Activated CD4-positive, alpha-beta T cell treated with anti-CD3 and anti-CD28 coated beads, Interleukin-2, amount 50 U/mL, for 1 hour (primary cell): ENCODE measurements at places on chromosomes 11 and 22.
A peak's percentile ranks its signal among the peaks of the same experiment; 100 is the strongest.

GRCh38 chr22:35467681-35468434 lies 67.9 kb downstream of the MCM5 start:
- no peak for DNase-seq

GRCh38 chr11:67646535-67647336 lies 3.8 kb downstream of the ACY3 start:
- DNase-seq = peak; percentile 11

GRCh38 chr11:97229936-97230335 lies 840.1 kb downstream of the JRKL start:
- DNase-seq = no peak

- no peak for DNase-seq
These were observed 542.1 kb downstream of the MN1 start for GRCh38 chr22:27259433-27259832.

GRCh38 chr11:6129011-6129410 lies 21.5 kb downstream of the OR56B4 start:
- DNase-seq = no peak

DNA sequence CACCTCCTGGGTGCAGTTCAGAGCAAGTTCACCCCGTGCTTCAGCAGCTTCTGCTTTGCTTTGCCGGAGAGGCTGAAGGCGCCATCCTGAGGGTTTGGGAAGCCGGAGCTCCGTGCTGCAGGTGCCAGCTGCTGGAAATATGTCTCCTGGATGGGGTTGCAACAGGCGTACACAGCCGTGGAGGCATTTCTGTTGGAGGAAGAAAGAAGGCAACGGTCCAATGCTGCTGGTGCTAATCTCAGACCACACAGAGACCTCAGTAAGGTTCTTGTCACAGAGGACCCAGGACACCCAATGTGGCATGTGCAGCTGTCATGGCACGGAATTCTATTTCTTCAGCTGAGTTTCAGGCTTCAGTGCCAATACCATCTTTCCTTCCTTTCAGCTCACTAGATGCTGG lies 24.2 kb downstream of the ASPHD2 start:
- no peak for DNase-seq

- DNase-seq = no peak
These were observed 53.0 kb upstream of the PRR5 start for GRCh38 chr22:44648821-44649565.

GRCh38 chr11:75814363-75814676 lies 690 bp upstream of the UVRAG start:
- DNase-seq = no peak

DNA sequence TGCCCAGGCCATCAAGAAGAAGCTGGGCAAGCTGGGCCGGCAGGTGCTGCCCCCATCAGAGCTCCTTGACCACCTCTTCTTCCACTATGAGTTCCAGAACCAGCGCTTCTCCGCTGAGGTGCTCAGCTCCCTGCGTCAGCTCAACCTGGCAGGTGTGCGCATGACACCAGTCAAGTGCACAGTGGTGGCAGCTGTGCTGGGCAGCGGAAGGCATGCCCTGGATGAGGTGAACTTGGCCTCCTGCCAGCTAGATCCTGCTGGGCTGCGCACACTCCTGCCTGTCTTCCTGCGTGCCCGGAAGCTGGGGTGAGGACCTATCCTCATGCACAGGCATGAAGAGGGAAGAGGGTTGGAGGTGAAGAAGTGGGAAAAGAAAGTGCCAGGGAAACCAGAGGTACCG lies 5.3 kb upstream of the NHERF4 start:
- DNase-seq = no peak

GRCh38 chr11:33443684-33444083 lies 186.5 kb downstream of the HIPK3 start:
- no peak for DNase-seq

DNA sequence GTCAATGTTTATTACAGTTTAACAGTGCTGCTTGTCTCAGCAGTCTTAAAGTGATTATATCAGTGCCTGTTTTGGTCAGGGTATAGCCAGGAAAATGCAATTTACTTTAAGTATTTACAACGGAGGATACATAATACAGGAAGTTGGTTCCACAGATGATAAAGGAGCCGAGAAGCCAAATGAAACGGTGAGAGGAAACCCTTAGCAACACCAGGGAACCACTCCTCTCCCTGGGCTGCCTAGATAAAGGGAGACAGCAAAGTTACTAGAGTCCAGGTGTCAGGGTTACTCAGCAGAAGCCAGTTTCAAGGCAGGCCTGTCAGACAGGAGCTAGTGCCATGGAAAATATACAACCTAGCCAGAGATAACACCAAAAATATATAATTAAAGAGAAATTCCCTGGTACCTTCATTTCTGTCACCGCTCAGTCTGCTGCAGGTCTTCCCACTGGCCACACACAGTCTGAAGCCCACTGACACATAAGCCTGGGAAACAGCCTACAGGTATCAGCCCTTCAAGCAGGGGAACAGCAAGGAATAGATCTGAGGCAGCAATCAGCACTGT lies 55.5 kb downstream of the FAM76B start:
- DNase-seq = no peak

DNA sequence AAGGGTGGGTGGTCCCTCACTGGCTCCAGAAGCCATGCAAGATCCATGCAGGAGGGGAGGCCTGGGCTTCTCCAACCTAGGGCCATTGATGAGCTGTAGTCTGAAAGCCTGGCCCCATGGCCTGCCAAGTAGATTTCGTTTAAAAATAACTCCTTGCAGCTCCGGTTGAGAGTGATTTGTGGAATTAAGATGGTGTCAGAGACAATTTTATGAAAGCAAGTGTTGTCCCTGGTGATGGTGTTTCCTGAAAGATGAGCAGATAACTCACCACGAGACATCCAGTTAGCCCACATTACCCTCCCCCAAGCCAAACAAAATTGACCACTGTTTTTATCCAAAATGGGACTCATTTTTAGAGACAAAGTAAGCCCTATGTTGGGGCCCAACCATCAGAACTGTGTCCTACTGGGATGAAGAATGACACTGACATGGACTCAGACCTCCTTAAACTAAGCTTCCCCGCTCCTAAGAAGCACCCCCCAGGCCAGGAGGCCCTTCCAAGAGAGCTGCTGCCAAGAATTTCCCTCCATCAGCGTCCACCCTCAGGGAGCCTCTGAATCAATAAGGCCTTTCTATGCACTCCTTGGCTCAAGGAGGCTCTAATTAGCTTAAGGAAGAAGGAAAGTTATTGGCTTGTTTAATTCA lies 174.2 kb upstream of the NCAM1 start:
- no peak for DNase-seq

GRCh38 chr11:69512136-69512535 lies 30.7 kb downstream of the LINC01488 start:
- no peak for DNase-seq

GRCh38 chr11:73598719-73599379 lies 937 bp upstream of the FAM168A start:
- DNase-seq = no peak

GRCh38 chr22:29768052-29768693 lies 1.0 kb downstream of the UQCR10 start:
- no peak for DNase-seq

GRCh38 chr11:57903441-57904123 lies 120.1 kb upstream of the OR9Q1 start:
- DNase-seq = no peak

DNA sequence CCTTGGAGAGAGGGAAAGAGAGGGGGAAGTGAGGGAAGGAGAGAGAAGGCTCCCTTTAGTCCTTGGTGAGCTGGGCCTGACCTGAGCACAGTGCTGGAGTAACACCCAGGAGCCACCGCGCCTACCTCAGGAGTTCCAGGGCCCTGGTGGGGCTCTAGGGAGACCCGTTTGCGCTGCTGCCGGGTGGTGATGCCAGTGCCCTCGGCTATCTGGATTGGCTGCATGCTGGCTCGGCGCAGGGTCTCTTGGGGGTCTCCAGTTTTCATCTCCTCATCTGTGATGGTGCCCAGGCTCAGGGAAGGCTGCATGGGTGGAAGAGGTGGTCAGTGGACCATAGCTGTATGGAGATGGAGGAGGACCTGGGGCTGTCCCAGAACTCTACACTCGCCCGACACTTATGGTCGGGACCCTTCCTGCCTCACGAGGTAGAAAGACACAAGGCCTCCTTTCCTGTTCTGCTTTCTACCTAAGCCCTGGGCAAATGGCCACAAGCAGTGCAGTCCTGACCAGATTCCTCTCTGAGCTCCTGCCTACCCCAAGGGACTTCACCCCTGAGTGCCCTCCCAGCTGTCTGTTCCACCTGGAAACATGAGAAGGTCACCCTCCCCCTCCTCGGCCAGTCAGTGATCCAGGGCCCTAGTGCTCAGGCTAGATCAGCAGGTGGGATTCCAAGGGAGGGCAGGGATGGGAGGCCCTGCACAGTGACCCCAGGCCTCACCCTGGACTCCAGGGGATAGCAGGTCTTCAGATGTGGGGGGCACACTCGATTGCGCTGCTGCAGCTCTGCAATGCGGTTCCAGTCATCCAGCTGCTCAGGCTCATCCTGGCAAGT lies 6.0 kb downstream of the IL18BP start:
- no peak for DNase-seq

GRCh38 chr11:83831929-83832328 lies 545.8 kb upstream of the CCDC90B start:
- no peak for DNase-seq

DNA sequence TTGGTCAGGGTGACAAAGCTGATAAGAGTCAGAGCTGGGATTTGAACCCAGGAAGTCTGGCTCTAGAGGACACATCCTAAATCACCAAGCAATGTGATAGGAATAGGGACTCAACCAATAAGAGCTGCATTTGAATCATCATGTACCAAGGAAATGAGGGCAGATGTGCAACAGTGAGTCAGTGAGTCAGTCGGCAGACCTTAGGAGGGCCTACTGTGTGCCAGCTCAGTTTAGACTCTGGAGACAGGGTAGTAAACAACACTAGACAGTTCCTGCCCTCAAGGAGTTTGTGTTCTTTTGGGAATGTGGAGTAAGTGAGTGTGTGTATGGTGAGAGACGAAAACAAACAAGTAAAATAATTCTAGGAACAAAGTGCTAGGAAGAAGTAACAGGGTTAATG lies 11.2 kb downstream of the IL10RA start:
- DNase-seq = no peak

DNA sequence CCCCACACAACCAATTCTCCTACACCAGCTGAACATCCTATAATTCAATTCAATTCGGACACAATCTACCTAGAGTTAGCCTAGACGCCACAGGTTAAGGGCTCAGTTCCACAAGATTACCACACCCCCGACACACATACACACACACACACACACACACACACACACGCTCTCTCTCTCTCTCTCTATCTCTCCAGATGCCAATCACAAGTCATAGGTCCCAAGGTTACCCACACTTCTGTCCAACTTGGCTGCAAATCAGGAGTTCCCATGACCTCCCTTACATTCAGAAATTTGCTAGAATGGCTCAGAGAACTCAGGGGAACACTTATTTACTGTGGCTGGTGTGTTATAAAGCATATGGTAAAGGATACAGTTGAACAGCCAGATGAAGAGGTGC lies 204.0 kb downstream of the DBX1 start:
- no peak for DNase-seq

DNA sequence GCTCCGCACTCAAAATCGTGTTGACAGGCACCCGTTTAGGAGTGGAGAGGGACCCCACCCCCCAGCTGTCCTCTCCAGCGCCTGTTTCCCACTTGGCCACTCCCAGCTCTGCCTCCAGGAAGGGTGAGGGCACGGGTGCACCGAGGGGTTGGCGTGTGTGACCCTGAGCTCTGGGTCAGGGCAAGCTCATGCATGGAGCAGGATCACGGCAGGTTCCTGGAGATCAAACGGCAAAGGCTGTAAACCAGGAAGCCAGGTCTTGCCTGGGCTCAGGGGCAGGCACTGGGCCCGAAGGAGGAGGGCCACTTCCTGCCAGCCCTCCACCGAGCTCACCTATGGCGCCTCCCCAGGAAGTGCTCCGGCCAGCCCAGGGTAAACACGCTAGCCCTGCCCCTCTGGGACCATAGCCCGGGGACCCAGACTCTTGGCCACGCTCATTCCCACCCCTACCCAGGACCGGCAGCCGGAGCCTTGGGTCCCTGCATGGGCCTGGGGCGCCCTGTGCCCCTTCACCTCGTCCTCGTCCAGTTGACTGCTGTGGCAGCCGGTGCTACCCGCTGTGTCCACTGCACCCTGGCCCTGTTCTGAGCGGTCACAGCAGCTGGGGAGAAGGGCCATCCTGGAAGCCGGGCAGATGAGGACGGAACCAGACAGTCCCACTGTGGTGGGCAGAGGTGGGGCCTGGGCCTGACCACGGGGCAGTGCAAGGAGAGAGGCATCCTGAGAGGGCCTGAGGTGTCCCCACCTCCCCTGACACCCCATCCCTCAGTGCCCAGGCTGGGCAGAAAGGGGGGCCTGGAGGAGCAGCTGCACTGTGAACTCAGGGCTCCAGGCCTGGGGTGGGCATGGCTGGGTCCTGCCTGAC lies 1.0 kb upstream of the EPS8L2 start:
- no peak for DNase-seq
